Bladder microvascular endothelial cell (primary cell): ENCODE measurements at places on chromosomes 7 and 10. TPM values are rescaled to one million over a fixed set of nuclear protein-coding genes. Genes with fewer than 3 reads are reported as not detected.

The LRRC17 gene
- total RNA-seq: 1.1 and 4.1 TPM in 2 replicates

The MMP21 gene
- 0.57 TPM in 1 of 2 replicates, not detected in the other for total RNA-seq

The HTR5A gene
- total RNA-seq: not detected in 2 replicates

The ZNF775 gene
- 7.0 and 7.8 TPM in 2 replicates for total RNA-seq

The C1QL3 gene
- total RNA-seq: under 0.01 and 0.06 TPM in 2 replicates

The VWA2 gene
- total RNA-seq: not detected in 2 replicates

The AGAP3 gene
- 51.2 and 63.9 TPM in 2 replicates for total RNA-seq

The TMEM106B gene
- total RNA-seq: 13.1 and 29.7 TPM in 2 replicates

The ASAH2 gene
- 0.31 and 0.49 TPM in 2 replicates for total RNA-seq

The TFPI2 gene
- total RNA-seq: 35.0 and 81.8 TPM in 2 replicates

The ADRB1 gene
- 0.32 and 47.8 TPM in 2 replicates for total RNA-seq

The CFAP70 gene
- 0.16 and 0.25 TPM in 2 replicates for total RNA-seq

The HABP2 gene
- total RNA-seq: under 0.01 TPM in 1 of 2 replicates, not detected in the other

The WDFY4 gene
- total RNA-seq: 1.5 TPM in 1 of 2 replicates, not detected in the other

The CALML5 gene
- total RNA-seq: not detected in 2 replicates

The TMEM229A gene
- not detected in 2 replicates for total RNA-seq

The GRID2IP gene
- under 0.01 TPM in 1 of 2 replicates, not detected in the other for total RNA-seq

The RADIL gene
- 0.65 and 1.3 TPM in 2 replicates for total RNA-seq

The C10orf67 gene
- not detected in 2 replicates for total RNA-seq

The DNA2 gene
- 8.3 and 10.7 TPM in 2 replicates for total RNA-seq

The GPC2 gene
- total RNA-seq: 1.3 and 3.9 TPM in 2 replicates

The DPYSL4 gene
- total RNA-seq: 7.9 and 17.7 TPM in 2 replicates

The SLIT1 gene
- 0.06 TPM in 1 of 2 replicates, not detected in the other for total RNA-seq

The GOLGA7B gene
- not detected in 2 replicates for total RNA-seq

The TEX36 gene
- total RNA-seq: not detected in 2 replicates

The TRPV5 gene
- total RNA-seq: not detected in 2 replicates

The UTF1 gene
- total RNA-seq: not detected in 2 replicates

The KIF11 gene
- 14.5 and 17.6 TPM in 2 replicates for total RNA-seq

The ZNF282 gene
- total RNA-seq: 22.3 and 45.0 TPM in 2 replicates

The PDZD7 gene
- total RNA-seq: 0.16 and 0.44 TPM in 2 replicates

The CXCL12 gene
- total RNA-seq: 2.9 and 17.4 TPM in 2 replicates

The PAX4 gene
- total RNA-seq: not detected in 2 replicates

The CTAGE8 gene
- not detected in 2 replicates for total RNA-seq

The C10orf62 gene
- total RNA-seq: 0.06 TPM in 1 of 2 replicates, not detected in the other

The NRAP gene
- not detected in 2 replicates for total RNA-seq

The CHCHD1 gene
- 19.6 and 23.0 TPM in 2 replicates for total RNA-seq

The TDRD1 gene
- not detected in 2 replicates for total RNA-seq

The SFRP4 gene
- not detected in 2 replicates for total RNA-seq

The OPN1SW gene
- 1.1 TPM in 1 of 2 replicates, not detected in the other for total RNA-seq

The CALN1 gene
- 0.06 TPM in 1 of 2 replicates, not detected in the other for total RNA-seq

The TCERG1L gene
- total RNA-seq: not detected in 2 replicates

The SH3PXD2A gene
- total RNA-seq: 2.9 and 3.2 TPM in 2 replicates

The FOXP2 gene
- total RNA-seq: 0.32 and 8.6 TPM in 2 replicates

The VWDE gene
- total RNA-seq: under 0.01 and 0.13 TPM in 2 replicates

The DLD gene
- total RNA-seq: 45.8 and 81.7 TPM in 2 replicates

The SLC18A3 gene
- total RNA-seq: not detected in 2 replicates

The ACSM6 gene
- total RNA-seq: not detected in 2 replicates

The ST8SIA6 gene
- 0.16 and 0.25 TPM in 2 replicates for total RNA-seq

The SEC31B gene
- 1.6 and 3.6 TPM in 2 replicates for total RNA-seq

The ABHD11 gene
- total RNA-seq: 6.5 and 9.4 TPM in 2 replicates

The ZNF467 gene
- total RNA-seq: 0.49 and 2.7 TPM in 2 replicates

The TAS2R41 gene
- not detected in 2 replicates for total RNA-seq
